ENCODE measurements at places on chromosomes 4 and X.

- no peak for DNase-seq
Observed at GRCh38 chrX:27619459-27619858, 29.3 kb downstream of the DCAF8L2 start.

GRCh38 chrX:94178145-94178788 lies 504.3 kb downstream of the FAM133A start:
- DNase-seq: no peak

DNA sequence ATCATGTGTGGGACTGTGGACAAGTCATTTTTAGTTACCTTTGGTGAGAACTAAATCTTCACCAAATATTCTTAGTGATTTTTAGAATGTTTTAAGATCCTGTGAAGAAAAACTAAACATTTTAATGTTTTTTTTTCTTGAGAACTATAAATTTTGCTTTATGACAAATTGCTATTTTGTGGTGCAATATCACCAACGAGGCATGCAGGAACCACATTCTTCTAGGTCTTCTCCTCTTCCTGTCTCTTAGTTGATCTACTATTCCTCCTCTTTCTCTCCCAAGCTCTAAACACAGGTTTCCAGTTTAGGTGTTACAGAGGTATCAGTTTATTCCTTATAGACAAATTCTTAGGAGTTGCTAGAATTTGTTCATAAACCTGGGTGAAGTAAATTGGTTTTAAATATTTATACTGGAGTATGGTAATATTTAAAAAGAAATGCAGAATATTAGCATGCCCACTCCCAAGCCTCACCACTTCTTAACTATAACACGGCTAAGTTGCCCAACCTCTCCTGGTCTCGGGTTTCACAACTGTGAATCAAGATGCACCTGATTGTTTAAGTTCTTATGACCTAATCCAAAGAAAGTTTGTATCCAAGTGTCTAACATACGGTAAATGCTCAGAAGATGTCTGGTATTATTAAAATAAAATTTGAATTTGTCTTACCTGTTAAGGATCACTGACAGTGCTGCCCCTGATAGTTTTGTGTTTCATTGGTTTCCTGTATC lies 56.5 kb upstream of the CLNK start:
- DNase-seq: no peak

DNA sequence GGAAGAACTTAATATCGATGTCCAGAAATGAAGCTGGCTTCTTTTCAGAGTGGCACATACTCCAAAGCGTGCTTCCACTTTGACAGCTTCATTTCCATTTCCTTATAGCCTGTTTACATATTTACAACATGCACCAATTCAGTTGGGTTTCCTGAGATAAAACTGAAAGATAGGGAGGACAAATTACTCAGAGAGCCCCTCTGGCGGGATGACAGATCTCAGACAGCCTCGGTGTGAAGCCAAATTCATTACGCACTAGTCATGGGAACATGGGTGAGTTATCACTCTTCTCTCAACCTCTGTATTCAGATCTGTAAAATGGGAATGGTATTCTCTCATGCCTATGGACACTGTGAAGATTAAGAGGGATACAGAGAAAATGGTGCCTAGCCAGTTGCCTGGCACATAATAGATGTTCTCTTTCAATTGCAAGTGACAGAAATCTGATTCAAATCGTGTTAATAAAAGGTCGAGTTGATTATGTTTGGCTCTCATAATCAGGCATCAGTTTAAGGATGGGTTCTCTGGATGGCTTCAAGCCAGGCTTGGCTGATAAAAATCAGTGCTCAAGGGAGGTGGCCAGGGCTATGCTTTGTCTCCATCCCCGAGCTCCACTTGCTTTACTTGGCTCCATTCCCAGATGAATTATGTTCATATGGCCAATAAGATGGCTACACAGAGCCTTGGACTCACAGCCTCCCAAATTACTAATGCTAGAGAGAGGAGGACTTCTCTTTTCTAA lies 132.2 kb upstream of the C1QTNF7 start:
- DNase-seq: peak; percentile 88

- no peak for DNase-seq
Observed at GRCh38 chr4:71866212-71866885, 82.5 kb upstream of the GC start.

GRCh38 chrX:9538544-9539045 lies 73.7 kb downstream of the TBL1X start:
- no peak for DNase-seq

DNA sequence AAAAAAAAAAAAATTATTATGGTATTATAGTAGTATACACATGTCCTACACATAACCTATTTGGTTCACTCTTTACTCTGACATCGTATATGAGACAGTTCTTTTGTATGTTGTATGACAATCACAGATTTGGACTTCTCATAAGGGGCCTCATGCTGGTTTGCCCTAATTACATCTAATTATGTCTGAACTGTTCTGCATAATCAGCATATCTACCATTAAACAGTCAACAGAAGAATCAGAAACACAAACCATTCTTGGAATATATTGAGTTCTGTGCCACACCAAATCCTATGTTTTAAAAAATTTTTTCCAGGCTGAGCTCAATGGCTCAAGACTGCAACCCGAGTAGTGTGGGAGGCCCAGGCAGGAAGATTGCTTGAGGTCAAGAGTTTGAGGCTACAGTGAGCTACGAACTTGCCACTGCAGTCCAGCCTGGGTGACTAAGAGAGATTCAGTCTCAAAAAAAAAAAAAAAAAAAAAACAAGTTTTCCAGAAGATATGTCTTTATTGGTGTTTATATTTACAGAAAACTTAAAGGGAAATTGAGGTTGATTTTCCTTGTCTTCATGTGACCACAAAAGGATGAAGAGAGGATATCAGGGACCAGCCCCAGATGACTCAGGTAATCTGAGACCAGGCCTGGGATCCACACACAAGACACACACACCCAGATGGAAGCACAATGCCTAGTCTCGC lies 22.2 kb downstream of the TRIM61 start:
- no peak for DNase-seq

DNA sequence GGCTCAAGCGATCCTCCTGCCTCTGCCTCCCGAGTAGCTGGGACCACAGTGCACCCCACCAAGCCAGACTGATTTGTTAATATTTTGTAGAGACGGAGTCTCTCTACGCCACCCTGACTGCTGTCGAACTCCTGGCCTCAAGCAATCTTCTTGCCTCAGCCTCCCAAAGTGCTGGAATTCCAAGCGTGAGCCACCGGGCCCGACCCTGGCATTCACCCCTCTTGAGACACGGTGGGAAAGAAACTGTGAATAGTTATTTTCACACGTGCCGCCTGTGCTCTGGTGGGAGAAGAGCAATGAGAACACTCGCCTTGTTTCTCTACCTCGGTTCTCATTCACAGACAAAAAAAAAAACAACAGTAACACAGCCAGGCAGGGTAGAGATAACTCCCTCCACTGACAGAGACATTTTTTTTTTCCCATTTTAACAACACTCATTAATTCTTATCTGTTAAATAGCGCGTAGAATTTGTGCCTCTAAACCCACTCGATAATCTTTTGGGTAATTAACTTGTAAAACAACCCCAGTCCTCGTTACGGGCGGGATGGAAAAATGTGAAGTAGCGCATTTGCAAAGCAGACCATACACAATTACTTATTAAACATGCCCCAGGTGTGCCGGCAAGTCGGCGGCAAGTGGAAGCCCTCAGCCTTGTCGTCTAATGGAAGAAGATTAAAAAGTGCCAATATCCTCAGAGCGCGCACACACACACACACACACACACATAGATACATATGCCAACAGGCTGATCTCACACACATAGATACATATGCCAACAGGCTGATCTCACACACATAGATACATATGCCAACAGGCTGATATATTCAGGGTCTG lies 103.3 kb downstream of the DHRSX start:
- DNase-seq: no peak

GRCh38 chr4:158163941-158164767 lies 8.7 kb downstream of the GASK1B start:
- no peak for DNase-seq

- DNase-seq: no peak
Observed at GRCh38 chr4:122086338-122087065, 65.6 kb upstream of the BLTP1 start.

DNA sequence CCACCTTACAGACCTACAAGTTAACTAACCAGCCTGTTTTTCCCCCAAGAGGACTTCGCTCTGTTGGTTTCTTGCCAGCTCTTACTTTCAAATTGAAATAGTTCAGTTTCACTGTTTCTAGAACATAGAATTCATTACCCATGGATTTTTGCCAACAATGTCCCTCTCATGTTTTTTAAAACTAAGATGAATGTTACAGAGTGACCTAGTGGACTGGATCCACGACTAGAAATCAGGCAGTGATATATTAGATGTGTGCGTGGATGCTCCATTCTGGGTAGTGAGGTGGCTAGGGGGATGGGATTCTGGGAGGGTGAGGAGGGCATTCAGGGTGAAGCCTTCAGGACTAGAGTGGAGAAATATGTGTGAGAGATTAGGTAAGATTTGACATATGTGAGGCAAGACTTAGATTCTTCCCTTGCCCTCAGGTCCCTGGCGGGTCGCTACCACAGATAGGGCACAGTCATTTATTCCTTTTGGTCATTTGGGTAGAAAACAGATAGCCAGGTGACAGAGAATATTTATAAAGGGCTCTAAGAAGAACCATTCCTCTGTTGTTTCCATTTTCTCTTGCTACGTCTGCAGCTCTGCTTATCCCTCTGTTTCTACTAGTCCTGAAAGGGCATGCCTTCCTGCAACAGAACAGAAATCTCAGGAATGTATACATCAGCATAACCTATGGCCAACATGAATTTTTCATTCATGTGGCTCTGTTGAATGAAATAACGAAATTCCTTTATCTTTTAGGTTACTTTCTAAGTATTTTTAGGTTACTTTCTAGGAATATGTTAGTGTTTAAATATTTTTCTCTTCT lies 15.4 kb upstream of the JADE1 start:
- DNase-seq: no peak

- no peak for DNase-seq
Observed at GRCh38 chr4:118353534-118354030, 779 bp upstream of the PRSS12 start.

DNA sequence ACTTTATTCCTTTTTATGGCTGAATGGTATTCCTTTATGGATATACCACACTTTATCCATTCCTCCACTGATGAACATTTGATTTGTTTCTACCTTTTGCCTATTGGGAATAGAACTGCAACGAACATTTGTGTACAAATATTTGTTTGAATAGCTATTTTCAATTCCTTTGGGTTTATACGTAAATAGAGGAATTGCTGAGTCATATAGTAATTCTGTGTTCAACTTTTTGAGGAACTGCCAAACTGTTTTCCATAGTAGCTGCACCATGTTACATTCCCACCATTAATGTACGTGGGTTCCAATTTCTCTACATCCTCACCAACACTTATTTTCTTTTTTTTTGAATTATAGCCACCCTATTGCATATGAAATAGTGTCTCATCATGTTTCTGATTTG lies 156.5 kb upstream of the ATP6AP2 start:
- no peak for DNase-seq

- no peak for DNase-seq
Observed at GRCh38 chrX:46551494-46552128, 6.4 kb upstream of the ZNF674 start.

DNA sequence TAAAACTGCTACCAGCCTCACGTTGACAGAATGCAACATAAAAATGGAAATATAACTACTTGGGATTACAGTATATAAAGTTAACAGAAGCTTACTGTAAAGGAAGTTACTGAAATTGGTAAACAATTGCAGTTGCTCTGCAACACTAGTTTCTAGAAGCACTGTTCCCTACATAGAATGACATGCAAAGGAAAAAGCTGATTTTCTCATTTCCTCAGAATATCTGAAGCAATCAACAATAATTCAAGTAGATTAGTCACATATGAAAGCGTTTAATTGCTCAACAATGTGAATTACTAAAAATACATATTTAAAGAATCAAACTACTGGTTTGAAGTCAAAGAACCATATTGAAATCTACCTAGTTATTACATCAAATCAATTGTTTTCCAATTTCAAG lies 31.8 kb downstream of the PDGFC start:
- no peak for DNase-seq

- DNase-seq: no peak
Observed at GRCh38 chrX:39497702-39498265, 600.0 kb downstream of the BCOR start.
